Motor neuron (in vitro differentiated cells): ENCODE measurements at places on chromosomes 2 and 18.

DNA sequence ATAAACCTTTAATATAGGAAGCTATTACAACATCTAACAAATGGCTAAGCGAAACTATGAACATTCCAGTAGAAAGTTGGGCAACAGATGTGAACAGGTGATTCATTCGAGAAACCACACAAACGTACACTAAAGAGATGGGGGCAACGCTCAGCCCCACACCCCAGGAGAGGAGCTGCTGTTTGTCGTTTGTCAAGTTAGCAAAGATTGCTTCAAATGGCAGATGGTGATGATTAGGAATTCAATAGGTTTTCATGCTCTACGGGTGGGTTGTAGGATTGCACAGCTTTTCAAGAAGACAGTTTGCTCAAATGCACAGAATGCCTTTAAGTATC is 154.7 kb upstream of the HDAC4 start:
- no peak for ATAC-seq

GRCh38 chr18:28382215-28382879 is 205.4 kb upstream of the CDH2 start:
- ATAC-seq: no peak

- ATAC-seq: no peak
These were observed 1211.4 kb upstream of the FAM98A start for GRCh38 chr2:34810456-34810855.

GRCh38 chr2:138512672-138513071 is 11.1 kb downstream of the SPOPL start:
- ATAC-seq: no peak

GRCh38 chr2:165432234-165432966 is 37.1 kb upstream of the CSRNP3 start:
- no peak for ATAC-seq

DNA sequence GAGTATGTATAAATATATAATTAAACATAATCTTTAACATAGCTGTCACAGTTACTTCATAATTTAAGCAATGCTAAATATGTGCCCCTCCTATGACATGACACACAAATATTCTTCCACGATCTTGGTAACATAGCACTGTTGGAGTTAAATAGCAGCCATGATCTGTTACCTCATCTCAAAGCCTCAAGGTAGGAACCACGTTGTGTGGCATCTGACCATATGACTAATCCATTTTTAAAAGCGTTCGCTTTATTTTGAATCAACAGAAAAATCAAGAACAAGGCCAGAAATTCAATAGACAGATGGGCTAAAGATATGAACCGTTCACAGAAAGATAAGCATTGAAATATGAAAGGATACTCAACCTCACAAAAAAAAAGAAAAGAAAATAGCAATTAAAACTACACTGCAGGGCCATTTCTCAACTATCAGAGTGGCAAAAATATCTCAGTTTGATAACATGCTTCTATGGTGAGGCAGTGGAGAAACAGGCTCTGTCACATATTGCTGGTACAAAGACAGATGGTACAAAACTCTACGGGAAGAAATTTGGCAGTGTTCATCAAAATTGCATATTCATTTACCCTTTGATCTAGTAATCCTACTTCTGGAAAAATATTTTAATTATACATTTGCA is 105.9 kb downstream of the TMX3 start:
- no peak for ATAC-seq

DNA sequence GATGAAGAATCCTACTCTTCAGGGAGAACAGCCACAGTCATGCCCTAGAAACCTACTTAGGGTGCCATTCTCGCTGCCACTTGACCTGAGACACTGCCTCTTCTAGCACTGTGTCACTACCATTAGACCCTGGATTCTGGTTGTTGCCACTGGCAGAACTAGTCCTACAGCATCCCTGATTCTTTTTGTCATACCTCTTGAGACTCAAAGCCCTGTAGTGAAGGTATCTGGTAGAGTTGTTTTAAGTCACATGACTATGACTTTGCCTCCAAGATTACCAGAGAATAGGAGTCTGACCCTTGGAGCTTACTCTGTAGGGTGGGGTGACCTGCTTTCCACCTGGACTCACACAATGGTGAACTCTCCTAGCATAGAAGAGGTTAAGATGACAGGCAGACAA is 296.7 kb downstream of the TNS1 start:
- no peak for ATAC-seq

GRCh38 chr2:86562485-86562921 is 740 bp downstream of the CHMP3 start:
- ATAC-seq: no peak

DNA sequence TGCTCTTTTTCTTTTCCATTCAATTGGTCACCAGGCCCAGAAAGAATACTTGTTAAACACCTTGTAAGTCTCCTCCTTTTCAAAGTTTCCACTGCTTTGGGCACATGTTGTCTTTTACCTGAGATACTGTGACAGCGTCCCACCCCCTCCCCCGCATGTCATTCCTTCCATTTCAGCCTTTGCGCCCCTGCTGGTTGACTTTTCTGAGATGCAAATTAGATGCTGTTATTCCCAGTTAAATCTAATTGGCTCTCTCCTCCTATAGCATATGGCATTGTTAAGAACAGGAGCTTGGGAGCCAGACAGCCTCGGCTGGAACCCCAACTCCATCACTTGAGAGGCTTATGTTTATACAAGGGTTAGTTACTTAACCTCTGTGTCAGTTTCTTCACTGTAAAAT is 80.3 kb upstream of the GAREM1 start:
- no peak for ATAC-seq

DNA sequence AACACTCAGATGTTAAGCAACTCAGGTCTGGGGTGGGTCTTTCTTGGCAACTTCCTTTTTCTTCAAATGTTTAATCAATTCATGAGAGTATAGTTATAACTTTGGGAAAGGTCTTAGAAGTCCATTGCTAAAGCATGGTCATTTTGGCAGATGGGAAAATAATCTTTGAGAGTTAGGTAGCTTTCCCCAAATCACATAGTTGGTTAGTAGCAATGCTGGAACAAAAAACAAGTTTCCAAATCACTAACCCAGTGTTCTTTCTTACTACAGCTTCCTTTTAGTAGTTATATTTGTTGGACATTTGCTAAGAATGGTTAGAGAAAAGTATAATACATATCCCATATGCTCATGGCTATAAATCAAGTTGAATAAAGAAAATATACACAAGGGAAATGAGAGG is 185.2 kb upstream of the SLC14A2 start:
- ATAC-seq: no peak

DNA sequence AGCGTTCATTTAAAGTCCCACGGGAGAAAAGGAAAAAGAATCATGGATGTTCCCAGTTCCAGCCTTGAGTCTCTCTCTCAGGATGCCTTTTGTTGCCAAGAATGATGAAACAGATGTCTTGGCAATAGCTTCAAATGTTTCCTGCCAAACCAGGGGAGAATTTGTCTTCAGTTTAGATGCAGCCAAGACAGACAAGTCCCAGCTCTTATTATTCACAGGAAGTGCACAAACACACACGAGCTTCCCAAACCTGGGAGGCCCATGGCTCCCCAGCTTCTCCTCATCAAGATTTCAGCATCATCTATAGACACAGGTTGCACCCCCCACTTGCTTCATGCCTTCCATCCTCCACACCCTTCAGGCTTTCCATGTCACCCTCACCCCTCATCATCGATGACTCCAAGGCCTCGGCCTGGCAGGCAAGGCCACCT is 45.9 kb downstream of the HS1BP3 start:
- ATAC-seq: no peak

GRCh38 chr2:209619782-209620181 is 151.8 kb upstream of the UNC80 start:
- no peak for ATAC-seq

GRCh38 chr18:816088-816653 is 4.1 kb upstream of the YES1 start:
- ATAC-seq: no peak
